ENCODE measurements at places on chromosomes 2 and 18.

DNA sequence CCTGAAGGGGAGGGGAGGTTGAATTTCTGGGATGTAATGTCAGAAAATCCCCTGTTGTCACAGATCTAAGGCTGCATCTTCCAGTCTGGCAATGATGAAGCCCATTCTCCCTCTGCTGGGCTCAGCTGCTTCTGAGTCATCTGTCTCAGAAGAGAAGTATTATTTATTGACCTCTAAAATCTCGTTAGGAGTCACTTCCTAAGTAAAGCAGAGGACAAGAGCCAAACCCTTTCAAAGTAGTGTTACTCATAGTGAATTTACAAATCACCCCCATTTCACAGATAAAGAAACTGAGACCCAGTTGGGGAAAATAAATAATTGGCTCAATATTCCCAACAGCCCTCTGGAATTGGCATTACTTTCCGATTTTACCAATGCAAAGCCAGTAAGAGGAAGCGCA lies 167.3 kb upstream of the SKOR2 start:
- no peak for DNase-seq

DNA sequence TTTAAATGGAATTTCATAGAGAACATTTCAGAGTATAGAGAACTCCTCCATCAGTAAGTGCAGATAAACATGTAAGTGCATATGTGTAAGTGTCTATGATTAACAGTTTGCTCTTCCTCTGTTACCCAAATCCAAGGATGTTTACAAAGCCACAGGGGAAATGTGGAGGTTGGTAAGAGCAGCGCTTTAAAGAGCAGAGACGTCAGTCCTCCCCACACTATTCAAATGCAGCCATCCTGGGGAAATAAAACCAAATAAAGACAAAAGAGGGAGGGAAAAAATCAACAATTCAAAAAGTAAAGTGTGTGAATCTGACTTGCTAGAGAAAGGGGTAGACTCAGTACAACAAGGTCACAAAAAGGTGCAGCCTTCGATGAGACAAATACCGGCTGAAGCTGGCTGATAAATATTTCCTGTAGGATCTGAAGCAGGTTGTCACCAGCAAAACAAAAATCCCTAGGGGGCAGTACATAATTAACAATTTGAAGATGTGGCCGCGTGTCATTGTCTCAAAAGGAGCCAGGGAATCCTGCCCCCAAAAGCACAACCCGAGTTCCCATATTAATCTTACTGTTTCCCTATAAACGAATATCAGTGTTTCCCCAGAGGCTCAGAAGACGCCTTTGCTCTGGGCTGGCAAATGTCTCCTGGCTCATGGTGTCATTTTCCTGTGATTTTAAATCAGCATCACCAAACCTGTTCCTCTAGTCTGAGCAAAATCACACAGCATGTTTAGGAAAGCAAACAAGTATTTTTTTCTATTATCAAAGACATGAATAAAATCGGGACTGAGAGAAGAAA lies 216.5 kb downstream of the CDCA7 start:
- DNase-seq, result no peak

DNA sequence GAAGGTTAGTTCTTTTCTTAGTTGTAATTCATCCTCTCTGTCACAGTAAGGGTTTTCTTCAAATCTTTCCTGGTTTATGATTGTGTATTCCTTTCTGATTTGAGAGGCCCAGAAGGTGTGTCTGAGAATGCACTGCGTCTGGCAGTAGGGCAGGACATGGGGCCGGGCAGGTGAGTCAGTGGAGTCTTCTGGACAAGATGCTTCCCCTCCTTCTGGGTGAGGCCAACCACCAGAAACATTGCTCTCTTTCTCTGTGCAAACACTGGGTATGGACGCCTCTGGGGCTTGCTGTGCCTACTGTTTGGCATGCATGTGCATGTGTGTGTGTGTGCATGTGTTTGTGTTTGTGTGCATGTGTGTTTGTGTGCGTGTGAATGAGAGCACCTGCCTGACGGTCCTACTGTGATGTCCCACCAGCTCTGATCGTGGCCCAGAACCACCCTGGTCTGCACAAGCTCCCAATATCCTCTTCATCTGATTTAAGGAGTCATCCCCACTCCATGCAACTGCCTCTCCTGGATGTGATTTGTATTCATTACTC lies 93.2 kb upstream of the DLX2 start:
- no peak for DNase-seq

GRCh38 chr2:14257801-14258507 lies 374.6 kb upstream of the LRATD1 start:
- no peak for DNase-seq

DNA sequence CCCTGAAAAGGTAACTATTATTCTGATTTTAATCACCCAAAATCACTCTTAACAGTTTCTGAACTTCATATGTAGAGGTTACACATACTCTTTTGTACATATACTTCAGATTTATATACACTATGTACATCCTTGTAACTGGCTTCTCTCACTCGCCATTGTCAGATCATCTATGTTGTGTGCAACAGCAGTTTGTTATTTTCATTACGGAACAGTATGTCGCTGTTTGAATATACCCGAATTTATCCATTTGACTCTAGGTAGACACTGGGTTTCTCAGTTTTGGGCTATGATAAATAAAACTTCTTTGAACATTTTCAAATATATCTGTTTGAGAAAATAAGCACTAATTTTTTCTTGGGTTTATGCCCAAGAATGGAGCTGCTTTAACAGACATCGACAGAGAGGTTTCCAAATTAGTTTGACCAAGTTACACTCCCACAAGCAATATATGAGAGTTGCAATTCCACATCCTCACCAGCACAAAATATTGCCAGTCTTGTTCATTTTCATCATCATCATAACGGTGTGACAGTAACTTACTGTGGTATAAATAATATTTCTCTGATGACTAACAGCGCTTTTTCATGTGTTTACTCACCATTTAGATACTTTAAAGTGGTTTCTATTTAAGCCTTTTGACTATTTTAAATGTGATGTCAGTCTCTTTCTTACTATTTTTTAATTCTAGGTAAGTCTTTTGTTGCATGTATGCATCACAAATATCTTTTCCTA lies 80.9 kb downstream of the SMC6 start:
- no peak for DNase-seq

- DNase-seq, result no peak
These were observed 15.7 kb downstream of the CRIM1 start for GRCh38 chr2:36371070-36371874.

GRCh38 chr18:48975120-48975816 lies 24.5 kb upstream of the SMAD7 start:
- DNase-seq, result no peak

- no peak for DNase-seq
These were observed 62.8 kb downstream of the EFEMP1 start for GRCh38 chr2:55860832-55861231.

DNA sequence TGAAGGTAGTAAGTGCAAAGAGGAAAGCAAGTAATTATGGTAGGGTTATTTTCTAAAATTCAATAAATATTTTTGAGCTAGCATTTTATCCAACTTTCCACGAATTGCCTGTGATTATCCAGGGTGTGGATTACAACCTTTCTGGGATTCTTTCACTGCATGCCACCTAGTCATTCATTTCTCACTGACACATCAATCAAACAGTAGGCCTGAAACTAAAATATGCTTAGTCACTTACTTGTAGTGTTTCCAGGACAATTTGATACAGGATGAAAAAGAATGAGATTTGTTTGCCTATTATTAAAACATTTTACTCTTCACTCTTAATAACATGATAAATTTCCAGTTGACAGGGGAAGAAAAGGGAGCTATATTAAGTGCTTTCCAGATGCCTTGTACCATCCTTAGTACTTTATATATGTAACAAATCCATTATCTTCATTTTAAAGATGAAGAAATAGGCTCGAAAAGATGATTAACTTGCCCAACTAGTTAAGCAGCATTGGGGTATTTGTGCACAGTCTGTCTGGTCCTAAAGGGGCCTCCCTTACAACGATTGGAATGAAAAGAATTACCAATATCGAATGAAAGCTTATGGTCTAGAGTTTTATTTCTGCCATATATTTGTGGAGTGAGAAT lies 70.4 kb downstream of the KCTD1 start:
- no peak for DNase-seq

GRCh38 chr2:61694312-61695274 lies 156.4 kb upstream of the XPO1 start:
- DNase-seq, result peak; percentile 86

DNA sequence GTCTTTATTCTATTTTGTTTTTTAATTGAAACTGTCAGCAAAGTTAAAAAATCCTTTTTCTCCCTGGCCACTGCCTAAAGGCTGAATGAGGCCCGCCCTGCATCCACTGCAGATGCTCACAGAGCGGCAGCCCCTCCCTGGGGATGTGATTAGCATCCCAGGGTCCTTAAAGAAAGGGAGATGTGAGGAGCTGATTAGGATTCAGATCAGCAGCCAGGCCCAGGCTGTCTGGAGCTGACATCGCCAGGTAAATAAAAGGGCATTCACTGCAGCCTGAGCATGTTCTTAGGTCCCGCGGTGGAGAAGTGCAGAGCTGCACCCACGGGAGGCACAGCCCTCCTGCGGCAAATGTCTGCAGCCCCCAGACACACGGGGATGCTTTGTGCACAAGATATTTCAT lies 83.8 kb downstream of the LONRF2 start:
- DNase-seq, result no peak

- DNase-seq, result peak; percentile 83
These were observed 864 bp downstream of the LBH start for GRCh38 chr2:30231996-30232800.

DNA sequence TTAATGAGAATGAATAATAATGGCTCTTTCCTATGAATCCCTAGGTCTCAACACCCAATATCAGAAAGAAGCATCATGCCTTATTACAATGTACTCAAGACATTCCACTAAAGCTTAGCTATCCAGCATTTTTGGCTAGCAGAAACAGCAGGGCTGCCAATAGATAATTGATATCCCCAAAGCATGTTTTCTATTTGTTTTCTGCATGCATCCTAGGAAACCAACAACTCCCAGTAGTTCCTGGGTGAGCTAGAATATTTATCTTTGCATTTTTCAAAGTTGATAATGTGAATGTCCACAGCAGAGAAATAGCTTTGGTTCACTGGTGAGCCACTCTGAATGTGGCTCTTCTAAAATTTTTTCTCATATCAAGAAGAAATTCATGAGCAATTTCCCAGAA lies 5.8 kb upstream of the ANTXR1 start:
- DNase-seq, result no peak

DNA sequence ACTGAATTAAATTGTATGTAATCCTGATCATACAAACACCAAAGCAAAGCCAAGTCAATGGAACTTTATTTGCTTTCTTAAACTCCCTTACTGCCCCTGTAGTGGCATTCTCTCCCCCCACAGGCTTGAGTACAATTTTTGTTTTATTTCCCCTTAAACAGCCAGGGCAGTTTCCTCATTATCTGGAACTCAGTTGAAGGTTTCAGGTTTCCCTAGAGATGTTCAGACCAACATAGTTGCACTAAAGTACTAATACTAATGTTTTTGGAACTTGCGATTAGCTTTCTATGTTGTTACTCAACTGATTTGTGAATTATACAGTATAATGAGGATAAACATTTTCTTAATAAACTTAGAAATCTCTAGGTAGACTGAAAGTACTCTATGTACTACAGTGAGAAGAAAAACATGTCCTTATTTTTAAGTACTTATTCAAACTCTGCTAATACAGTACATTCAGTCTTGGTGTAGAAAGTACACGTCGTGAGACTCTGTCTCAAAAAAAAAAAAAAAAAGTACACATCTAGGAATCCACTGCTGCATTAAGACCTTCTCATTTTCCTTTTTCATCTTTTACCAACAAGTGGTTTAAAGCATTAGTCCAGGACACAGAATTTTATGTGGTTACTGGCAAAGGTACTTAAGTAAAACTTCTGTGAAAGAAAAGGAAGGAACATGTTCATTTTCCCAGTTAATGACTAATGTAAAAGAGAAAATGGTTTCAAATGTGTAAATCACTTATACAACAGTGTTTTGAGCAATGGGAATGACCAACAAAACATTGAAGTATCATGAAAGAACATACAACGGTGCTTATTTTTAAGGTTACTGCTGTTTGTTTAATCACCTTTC lies 209.5 kb upstream of the SMAD7 start:
- DNase-seq, result no peak

DNA sequence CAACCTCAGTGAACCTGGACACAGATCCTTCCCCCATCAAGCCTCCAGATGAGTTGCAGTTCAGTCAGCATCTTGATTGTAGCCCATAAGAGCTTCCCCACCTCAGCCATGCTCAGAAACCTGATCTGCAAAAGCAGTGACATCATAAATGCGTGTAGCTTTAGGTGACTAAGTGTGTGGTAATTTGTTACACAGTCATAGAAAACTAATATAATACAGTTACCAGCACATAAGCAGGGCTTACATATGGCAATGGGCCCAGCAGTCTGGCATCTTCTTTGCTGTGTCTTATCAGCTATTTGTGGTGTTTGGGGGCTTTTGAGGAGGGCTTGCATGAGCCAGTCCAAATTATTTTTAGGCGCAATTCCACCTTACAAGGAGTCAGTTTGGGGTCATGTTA lies 807.0 kb downstream of the SLC4A3 start:
- no peak for DNase-seq

- DNase-seq, result peak; percentile 45
These were observed 64.0 kb downstream of the INPP4A start for GRCh38 chr2:98508709-98509066.

DNA sequence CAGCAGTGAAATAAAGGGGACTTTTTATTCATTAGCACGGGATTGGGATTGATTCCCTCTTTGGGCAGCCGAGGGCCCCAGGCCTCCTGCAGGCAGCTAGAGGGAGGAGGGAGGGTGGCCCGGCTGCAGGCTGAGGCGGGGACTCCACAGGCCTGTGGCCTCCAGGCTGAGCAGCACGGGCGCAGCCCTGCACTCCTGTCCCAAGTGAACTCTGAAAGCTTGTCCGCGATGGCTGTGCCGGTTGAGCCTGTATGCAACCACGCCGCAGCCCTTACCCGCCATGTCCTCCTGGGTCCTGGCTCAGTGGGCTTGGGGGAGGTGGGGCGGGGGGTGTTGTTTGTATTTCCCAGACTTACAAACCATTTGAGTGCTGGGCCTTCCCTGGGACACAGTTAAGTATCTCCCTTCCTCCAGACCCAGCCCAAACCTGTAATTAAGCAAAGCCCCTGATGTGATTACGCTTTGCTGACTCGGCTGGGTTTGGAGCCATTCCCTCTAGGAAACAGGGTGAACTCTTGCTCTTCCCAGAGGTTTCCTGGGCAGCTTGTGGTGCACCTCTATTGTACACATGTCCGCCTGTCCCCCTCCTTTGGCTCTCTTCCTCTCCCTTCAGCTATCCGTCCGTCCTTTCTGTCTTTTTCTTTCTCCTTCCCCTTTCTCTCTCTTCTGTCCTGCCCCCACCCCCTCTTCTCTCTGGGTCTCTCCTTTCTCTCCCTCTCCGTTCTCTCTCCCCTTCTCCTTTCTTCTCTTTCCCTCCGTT lies 5.3 kb downstream of the GLI2 start:
- no peak for DNase-seq

DNA sequence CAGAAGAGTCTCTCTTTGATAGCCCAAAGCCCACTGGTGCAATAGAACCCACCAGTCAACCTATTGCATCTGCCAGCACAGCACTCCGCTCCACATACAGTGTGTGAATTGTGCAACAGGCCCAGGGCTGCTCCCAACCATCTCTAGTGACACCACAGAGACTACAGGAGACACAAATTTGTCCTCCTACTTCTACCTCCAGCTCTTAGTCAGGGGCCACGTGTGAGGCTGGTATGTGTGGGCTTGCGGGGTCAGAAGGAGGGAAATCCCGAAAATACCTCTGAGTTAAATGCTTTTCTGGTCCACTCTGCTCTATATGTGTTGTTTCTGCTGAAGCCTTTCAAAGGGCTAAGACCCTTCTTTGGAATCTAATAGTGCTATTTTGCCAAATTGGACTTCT lies 18.0 kb downstream of the DGUOK start:
- DNase-seq, result no peak

- no peak for DNase-seq
These were observed 13.5 kb upstream of the DOK6 start for GRCh38 chr18:69387186-69387585.

All from CD4-positive, alpha-beta T cell treated with Interleukin-10 for 1 hour (primary cell).